ENCODE measurements at places on chromosomes 12 and 14. TPM values are rescaled to one million over a fixed set of nuclear protein-coding genes. Genes with fewer than 3 reads are reported as not detected.
A peak's percentile ranks its signal among the peaks of the same experiment; 100 is the strongest.

KIF26A gene
- 14.6 TPM for total RNA-seq

KRT6A gene
- 2.2 TPM for total RNA-seq

RASSF9 gene
- total RNA-seq: 3.9 TPM

DNA sequence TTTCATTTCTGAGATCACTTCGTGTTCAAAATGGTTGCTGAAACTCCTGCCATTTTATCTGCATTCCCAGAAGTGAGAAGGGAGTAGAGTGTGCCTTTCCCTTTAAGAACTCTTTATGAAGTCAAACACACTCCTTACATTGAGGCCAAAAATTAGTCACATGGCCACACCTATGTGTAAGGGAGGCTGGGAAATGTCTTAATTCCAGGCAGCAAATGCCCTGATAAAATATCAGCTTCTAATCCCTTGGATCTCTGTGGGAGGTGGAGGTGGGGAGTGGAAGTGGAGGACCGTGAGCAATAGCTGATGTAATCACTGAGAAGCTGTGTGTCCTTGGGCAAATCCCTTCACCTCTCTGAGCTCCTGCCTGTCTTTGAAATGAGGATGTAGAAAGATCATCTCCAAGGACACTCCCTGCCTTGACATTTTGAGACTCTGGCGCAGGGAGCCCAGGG, 22.7 kb upstream of the ANKRD9 start:
- H3K4me1 ChIP-seq: no peaks in the 10 kb centered on the region
- H3K27ac ChIP-seq: no peak overlapping the region
- no peaks in the 10 kb centered on the region for H3K36me3 ChIP-seq
- no peak for DNase-seq

- peak overlapping the region; percentile 36 for H3K4me3 ChIP-seq
- peaks cover 2% of the 10 kb centered on the region for H3K4me1 ChIP-seq
- no peaks in the 10 kb centered on the region for H3K27me3 ChIP-seq
- no peaks in the 10 kb centered on the region for H3K36me3 ChIP-seq
Observed at GRCh38 chr12:31119192-31119802, 45.6 kb downstream of the DDX11 start.

- H3K4me3 ChIP-seq: no peak overlapping the region
- H3K27me3 ChIP-seq: no peaks in the 10 kb centered on the region
- no peaks in the 10 kb centered on the region for H3K36me3 ChIP-seq
- no peaks in the 10 kb centered on the region for H3K4me1 ChIP-seq
- no peak overlapping the region for H3K27ac ChIP-seq
Observed at GRCh38 chr12:101653503-101653902, 43.9 kb upstream of the CHPT1 start.

- H3K27ac ChIP-seq: no peak overlapping the region
- no peaks in the 10 kb centered on the region for H3K4me1 ChIP-seq
- no peak overlapping the region for H3K4me3 ChIP-seq
- no peaks in the 10 kb centered on the region for H3K36me3 ChIP-seq
Observed at GRCh38 chr12:132380641-132381040, 51.3 kb upstream of the GALNT9 start.

GRCh38 chr12:123076604-123077297, 74.1 kb downstream of the PITPNM2 start:
- no peaks in the 10 kb centered on the region for H3K27me3 ChIP-seq
- DNase-seq: no peak
- peaks cover 21% of the 10 kb centered on the region for H3K4me1 ChIP-seq

Data from ovary (tissue), 10 donors.